Tibial nerve (tissue), 4 donors: ENCODE measurements at places on chromosomes 2 and 18.

DNA sequence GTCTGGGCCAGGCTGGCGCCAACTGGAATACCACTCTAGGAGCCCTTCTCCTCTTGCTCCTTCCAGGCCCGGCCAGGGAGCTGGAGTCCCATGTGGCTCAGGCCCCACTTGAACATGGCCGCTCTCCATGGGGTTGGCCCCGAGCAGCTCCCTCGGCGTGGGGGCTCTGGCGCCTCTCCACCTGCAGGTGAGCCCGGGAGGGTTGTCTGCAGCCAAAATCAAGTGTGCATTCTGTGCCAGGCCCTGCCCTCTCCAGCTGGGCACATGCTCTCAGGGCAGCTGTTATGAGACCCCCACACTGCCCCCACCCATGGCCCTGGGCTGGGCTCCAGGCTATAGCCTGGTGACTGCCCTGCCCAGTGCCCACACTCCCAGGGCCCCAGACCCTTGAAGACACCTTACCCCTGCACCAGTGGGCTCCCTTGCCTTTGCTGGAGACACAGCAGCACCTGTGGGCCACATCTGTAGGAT lies 45.8 kb upstream of the HS6ST1 start:
- no peak overlapping the region for H3K27ac ChIP-seq
- no peak overlapping the region for H3K4me3 ChIP-seq
- DNase-seq: no peak
- peaks cover 7% of the 10 kb centered on the region for H3K4me1 ChIP-seq

DNA sequence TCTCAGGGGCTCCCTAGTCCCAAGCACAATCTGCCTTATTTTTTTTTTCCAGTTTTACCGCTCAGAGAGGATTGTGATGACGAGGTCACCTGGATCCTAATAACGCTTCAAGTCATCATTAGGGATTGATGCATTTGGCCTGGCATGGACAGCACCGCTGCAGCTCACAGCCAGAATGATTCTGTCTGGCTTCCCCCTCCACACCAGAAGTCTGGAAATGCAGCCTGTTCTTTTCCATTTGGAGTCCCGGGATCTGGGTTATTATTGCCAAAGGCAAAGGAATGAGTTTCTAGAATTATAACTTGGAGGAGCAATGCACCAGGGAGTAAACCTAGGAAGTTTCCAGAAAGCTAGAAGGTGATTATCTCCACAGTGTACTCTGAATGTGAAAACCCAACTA lies 81.1 kb upstream of the TAF1B start:
- no peaks in the 10 kb centered on the region for H3K27me3 ChIP-seq
- no peak overlapping the region for H3K27ac ChIP-seq
- H3K4me1 ChIP-seq: peaks cover 8% of the 10 kb centered on the region
- H3K4me3 ChIP-seq: no peak overlapping the region

- H3K27me3 ChIP-seq: no peaks in the 10 kb centered on the region
- no peaks in the 10 kb centered on the region for H3K36me3 ChIP-seq
- no peak overlapping the region for H3K4me3 ChIP-seq
- H3K4me1 ChIP-seq: no peaks in the 10 kb centered on the region
- H3K27ac ChIP-seq: no peak overlapping the region
Observed at GRCh38 chr2:242065426-242065825, 195.9 kb downstream of the RTP5 start.

DNA sequence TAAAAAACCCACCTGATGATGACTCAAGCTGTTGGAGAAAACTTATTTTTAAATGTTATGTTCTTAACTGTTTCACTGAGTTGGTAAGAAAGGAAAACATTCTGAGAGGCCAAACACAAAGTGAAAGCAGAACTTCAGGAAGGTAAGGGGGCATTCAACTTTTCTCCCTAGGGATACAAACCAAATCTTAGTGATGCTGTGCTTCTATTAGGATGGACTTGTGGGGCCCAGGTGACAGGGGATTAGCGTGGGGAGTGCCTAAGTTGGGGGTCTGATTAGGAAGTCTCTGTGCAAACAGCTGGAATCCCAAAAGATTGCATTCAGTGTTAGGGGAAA lies 18.5 kb downstream of the PDCL3 start:
- H3K4me3 ChIP-seq: no peak overlapping the region
- H3K27me3 ChIP-seq: no peaks in the 10 kb centered on the region
- peaks cover 12% of the 10 kb centered on the region for H3K36me3 ChIP-seq

DNA sequence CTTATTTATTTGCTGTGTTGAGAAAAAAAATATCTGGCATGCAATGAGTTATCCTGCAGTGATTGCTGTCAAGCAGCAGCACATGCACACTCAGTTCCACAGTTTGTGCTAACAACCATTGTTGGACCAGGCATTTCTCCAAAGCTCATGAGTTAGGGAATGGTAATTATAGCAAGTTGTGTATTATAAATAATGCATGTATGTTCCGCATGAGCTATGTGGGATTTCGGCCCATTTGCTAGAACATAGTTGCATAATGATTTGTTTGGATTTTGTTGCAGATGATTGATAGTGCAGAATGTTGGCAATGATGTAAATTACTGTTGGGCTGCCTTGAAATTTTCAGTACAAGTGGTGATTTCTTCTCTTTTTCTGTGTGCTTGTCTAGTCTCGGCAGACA lies 10.7 kb downstream of the KCNJ3 start:
- H3K27ac ChIP-seq: no peak overlapping the region
- no peaks in the 10 kb centered on the region for H3K27me3 ChIP-seq
- DNase-seq: no peak
- H3K36me3 ChIP-seq: no peaks in the 10 kb centered on the region
- no peak overlapping the region for H3K4me3 ChIP-seq
- no peaks in the 10 kb centered on the region for H3K4me1 ChIP-seq
